Right renal cortex interstitium (tissue), 3 donors: ENCODE measurements at places on chromosomes 12 and 14. TPM values are rescaled to one million over a fixed set of nuclear protein-coding genes. Genes with fewer than 3 reads are reported as not detected.

KCNK13 gene
- 0.24 TPM for polyA plus RNA-seq

TBX3 gene
- polyA plus RNA-seq: 60.0 TPM

DNA sequence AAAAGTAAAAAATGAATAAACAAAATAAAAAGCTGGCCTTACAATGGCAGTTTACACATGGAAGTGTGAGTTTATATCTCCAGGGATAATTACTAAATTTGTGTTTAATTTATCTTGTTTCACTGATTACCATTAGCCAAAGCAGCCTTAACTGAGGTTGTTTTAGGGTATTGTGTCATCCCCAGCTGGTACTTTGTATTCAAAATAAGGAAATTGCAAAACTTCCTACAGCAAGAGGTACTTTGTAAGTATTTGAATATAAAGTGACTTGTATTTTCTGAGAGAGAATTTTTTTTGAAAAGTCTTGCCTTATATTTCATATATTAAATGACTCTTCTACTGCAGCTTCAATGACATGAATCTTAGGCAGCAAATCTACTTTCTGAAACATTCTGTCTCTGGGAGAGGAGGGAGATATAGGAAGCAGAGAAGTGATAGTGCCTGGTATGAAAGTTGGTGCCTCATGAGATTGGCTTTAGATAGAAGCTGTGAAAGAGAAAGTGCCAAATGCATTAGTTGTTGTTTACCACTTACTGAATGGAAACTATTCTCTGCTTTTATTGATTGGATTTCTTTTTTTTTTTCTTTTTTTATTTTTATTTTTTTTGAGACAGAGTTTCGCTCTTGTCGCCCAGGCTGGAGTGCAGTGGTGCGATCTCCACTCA lies 6.7 kb downstream of the FNTB start:
- no peak for DNase-seq

DNA sequence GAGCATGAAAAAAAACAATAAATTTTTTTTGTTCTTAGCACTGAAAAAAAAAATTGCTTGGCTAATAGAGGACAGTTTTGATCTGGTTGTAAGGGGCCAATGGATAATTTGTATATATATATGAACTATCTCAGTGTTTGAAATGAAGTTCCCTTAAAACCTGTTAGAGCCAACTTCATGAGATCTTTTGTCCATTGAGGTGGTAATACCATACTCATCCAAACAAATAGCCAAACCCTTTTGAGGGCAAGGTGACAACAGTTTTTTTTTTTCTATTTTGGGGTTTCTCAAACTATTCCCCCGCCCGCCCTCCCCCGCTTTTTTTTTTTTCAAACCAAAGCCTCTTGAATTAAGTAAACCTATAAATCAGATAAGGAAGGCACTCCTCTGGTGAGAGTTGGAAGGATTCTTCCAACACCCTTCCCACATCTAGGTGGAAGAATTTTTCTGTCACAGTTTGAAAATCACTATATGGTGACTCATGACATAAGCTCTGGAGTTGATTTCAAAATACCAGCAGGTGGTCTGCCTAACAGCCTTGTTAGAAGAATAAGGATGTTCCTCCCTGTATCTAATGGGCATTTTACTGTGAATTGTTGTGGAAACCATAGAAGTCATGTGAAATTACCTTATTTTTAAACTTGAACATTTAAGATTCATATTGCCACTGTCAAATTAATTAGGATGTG lies 10.2 kb downstream of the ARHGAP5 start:
- no peak for DNase-seq

CCDC77 gene
- 22.5 TPM for polyA plus RNA-seq

MEG3 gene
- polyA plus RNA-seq: 44.0 TPM

DNA sequence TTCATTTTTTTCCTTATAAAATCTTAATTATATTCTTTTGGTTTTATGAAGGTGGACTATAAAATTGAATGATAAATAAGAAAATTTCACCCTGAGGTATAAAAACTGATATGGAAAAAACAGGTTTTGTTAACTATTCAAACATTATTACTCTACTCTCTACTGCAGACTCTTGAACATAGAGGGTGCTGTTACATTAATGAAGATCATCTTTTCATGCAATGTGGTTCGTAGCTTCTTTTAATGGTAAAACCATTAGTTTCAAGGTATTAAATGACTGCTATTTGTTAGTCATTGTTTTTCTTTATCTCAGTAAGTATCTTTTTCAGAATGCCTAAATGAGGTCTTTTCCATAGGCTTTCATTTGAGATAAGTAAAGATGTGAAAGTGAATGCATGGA lies 510.4 kb downstream of the SLC16A7 start:
- no peak for DNase-seq

- peak; percentile 4 for DNase-seq
These were observed 32.0 kb downstream of the TC2N start for GRCh38 chr14:91835197-91835919.

GOLGA5 gene
- 52.6 TPM for polyA plus RNA-seq

DNA sequence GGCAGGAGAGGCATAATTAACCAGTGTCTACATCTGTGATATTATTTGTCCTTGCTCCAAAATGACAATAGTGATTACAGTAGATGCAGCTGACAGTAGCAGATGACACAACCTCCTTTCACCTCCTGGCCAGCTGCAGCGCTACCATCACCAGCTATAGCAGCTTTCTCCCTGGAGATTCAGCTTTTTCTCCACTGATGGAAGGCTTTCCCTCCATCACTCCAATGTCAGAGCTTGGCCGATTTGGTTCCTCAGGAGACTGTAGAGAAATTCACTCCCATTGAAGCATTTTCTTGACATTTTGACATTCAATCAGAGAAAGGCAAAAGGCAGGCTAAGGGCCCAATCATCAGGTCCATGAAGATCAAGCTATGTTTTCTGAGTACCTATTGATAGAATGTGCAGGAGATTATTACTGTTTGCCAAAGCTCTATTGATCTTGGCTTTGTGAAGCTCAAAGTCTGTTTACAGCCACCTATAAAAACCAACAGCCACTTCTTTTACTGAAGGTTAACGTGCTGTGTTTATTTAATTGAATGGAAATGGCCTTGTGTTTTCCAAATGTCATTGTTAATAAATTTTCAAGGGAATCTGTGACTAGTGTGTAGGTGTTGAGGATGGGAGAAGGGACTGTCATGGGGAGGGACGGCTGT lies 785.1 kb downstream of the DIO2 start:
- no peak for DNase-seq

DNA sequence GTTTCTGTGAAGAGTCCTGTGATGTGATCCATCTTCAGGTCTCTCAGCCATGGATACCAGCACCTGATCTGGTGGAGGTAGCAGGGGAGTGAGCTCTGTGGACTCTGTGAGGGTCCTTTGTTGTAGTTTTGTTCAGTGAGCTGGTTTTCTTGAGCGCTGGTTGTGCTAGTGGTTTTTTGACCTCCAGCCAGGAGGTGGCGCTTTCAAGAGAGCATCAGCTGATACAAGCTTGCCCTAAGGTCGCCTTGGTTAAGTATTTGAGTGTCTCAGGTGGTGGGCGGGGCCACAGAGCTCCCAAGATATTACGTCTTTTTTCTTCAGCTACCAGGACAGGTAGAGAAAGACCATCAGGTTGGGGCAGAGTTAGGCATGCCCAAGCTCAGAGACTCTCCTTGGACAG lies 139.7 kb downstream of the TTLL5 start:
- no peak for DNase-seq

GLI1 gene
- polyA plus RNA-seq: 18.8 TPM

- DNase-seq: no peak
These were observed 450.9 kb upstream of the RPL10L start for GRCh38 chr14:47102472-47102871.

GRCh38 chr14:60303745-60304144 lies 54.7 kb downstream of the PPM1A start:
- DNase-seq: no peak

DNA sequence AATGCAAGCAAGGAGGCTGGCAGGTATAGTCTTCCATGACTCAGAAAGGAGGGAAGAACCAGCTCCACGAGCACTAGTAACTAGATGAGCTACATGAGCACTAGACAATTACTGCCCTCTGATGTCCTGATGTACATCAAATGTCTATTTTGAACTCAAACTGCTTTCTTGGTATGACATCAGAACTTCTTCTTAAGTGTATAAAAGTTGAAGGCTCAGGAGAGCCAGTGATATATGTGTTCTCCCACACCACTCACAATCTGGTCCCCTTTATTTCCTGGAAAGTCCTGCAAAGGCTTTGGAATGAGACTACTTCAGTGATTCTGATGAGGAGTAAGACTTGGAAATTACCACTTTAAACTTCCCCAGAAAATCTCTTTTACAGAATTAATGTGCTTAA lies 18.5 kb upstream of the DHRS7 start:
- no peak for DNase-seq

- no peak for DNase-seq
These were observed 96.9 kb downstream of the EML5 start for GRCh38 chr14:88695870-88696269.

KRT83 gene
- polyA plus RNA-seq: not detected

DNA sequence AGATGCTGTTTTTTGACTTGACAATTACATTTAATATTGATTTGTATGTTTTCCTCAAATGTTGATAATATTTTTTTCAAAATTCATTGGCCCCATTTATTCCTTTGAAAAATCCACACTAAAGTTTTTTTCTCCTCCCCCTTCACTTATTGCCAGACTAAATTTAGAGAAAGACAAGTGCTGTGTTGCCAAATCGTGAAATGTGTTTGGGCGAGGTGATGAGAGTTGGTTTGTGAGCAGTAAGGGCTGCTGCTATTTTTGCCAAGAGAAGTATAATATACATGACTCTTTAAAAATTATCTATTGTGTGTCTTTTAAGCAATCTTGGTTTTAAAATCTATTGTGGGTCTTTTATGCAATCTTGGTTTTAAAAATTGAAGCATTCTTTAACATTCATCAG lies 188.9 kb downstream of the PPFIA2 start:
- DNase-seq: no peak

TSPAN8 gene
- 44.3 TPM for polyA plus RNA-seq

GRCh38 chr14:69528143-69528542 lies 43.6 kb downstream of the PLEKHD1 start:
- no peak for DNase-seq

DNA sequence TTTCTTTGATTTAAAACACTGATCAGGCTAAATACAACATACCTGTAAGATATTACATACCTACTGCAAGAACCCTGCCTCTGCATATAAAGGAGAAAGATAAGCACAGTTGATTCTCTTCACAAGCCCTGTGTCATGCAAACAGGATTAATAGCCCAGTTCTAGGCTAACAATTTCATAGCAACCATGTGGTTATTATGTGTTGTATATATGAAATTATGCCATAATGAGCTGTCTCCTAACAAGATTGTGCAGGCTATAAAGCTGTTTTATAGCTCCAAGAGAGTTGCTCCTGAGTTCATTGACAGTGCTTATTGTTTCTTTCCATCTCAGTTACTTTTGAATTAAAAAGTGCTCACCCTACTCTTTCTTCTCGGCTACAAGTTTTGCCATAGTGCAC lies 609.3 kb downstream of the DIO2 start:
- no peak for DNase-seq

TESPA1 gene
- 0.29 TPM for polyA plus RNA-seq

DNA sequence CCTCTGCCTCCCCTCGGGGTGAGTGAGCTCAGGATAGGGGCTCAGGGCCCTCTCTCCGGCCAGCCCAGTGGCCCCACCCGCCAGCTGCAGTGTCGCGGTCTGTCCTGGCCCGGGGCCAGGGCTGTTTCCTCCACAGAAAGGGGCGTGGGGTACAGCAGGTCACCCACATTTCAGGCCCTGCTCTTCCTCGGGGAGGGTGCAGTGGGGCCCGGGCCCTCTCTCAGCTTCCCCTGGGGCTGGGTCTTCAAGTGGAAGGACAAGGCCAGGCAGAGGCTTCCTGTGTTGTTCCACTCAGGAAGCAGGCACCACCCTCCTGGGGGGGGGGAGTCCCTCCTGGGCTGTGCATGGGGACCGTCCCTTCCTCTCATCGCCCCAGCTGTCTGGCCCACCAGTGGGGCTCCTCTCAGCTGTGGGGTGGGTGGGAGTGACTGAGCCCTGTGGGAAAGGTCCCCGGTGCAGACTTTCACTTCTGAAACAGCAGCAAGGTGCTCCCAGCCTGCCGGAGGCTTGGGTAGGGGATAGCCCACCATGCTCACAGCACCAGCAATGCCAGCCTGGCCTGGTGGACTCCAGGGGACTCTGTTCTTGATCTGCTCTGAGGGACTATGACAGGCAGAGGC lies 3.7 kb downstream of the GPR132 start:
- DNase-seq: no peak

GZMH gene
- polyA plus RNA-seq: 0.21 TPM

GRCh38 chr14:33908540-33909223 lies 42.2 kb downstream of the EGLN3 start:
- no peak for DNase-seq

RNU6-7 gene
- not detected for polyA plus RNA-seq

MYO1H gene
- polyA plus RNA-seq: 1.3 TPM

WSCD2 gene
- polyA plus RNA-seq: 7.8 TPM

GRCh38 chr14:53034688-53035230 lies 83.9 kb upstream of the FERMT2 start:
- no peak for DNase-seq

- DNase-seq: no peak
These were observed 15.2 kb downstream of the FGFR1OP2 start for GRCh38 chr12:26953447-26953846.

RDH12 gene
- 0.38 TPM for polyA plus RNA-seq

SMOC1 gene
- 1.7 TPM for polyA plus RNA-seq

DNA sequence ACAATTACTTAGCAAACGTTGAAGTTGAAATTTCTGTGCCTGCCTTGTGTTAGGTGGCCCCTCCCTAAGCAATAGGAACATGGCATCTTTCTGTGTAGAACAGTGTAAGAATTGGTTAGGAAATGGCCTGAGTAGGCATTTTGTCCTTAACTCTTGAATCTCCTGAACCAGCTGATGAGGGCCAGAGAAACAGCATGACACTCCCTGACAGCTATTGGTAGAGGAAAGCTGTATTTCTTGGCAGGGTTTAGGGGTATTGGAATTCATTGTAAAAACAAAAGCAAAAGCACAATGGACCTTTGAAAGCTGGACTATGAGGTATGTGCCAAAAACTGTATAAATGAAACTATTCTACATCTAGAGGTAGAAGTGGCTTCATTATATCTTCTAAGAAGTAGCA lies 40.6 kb upstream of the LRTM2 start:
- DNase-seq: no peak

GRCh38 chr12:88725592-88726143 lies 145.4 kb upstream of the KITLG start:
- DNase-seq: no peak

DNA sequence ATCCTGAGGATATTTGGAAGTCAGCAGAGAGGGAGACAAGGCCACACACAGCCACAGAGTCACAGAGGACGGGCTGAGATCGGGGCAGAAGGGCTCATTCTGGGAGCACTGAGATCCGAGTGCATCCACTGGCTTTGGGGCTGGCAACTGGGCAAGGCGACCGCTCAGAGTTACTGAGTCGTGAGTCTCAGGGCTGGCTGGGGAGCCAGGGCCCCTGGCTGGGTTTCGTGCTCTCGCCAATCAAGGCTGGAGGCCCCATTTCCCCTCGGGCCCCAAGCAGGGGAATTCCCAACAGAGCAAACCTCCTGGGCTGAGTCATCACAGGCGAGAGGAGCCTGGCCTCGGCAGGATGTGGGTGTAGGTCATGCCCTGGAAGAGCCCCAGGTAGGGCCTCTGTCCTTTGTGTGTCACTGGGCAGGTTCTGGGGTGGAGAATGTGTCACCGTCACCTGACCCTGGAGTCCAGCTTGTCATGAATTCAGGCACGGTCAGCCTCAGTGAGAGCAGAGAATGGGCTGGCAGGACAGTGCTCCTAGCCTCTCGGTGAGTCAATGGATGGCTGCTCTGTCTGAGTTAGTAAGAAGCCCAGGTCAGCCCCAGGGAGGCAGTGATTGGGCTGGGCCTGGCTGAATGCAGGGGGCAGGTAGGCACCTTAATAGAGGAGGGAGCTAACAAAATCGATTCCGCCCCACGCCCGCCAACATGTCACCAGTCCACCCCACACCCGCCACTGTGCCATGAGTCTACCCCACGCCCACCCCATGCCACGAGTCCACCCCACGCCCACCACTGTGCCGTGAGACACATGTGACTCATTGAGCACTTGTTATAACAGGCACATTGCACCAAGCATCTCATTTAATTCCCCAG lies 16.9 kb downstream of the ASB2 start:
- DNase-seq: no peak
